HL-60 (cell line): ENCODE measurements at places on chromosomes 2 and 18.

GRCh38 chr18:68991286-68991685 lies 193.4 kb downstream of the CCDC102B start:
- no peak for DNase-seq

- no peak for DNase-seq
These were observed 37.9 kb upstream of the SMAD7 start for GRCh38 chr18:48988508-48989303.

DNA sequence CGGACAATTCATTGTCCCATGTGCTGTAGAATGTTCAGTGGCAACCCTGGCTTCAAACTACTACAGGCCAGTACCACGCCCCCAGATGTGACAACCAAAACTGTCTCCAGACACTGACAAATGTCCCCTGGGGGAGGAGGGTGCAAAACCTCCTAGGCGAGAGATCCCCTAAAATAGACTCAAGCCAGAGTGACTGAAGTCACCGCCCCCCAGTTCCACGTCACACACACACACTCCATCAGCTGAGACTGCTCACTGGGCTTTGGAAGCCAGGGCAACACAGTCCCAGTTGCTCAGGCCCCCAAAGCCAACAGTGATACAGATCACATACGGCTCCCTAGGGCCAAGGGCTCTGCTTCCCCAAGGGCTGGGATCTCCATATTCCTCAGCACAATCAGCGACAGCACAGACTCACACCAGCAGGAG lies 19.1 kb downstream of the HDAC4 start:
- no peak for DNase-seq

DNA sequence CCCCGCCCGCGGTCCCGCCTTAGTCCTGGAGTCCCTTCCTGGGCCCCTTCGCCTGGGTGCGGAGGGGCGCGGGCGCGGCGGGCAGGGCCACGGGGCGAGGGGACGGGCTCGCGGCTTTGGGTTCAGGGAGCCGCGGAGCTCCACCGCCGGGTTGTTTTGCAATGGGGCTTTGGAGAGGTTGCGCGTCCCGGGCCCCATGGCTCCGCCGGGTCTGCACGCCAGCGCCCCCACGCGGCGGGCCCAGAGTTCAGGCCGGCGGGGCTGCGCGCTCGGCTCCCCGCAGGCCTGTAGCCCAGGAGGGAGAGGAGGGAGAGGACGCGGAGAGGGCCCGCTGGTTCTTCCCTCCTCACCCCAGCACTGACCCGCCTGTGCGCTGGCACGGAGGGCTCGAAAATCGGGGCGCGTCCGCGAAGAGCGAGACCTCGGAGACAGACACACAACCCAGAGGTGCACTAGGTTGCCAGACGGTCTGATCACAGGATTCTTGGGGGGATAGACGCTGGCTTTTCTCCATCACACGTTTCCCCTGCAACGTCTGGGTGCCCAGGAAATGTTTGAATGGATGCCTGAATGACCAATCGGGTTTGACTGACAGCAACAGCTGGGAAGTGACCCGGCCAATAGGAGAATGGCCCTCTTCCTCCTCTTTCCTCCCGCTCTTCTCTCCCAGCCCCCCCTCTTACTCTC lies 4.9 kb upstream of the SIX2 start:
- peak; percentile 23 for DNase-seq

- DNase-seq = no peak
These were observed 290.8 kb downstream of the CCDC85A start for GRCh38 chr2:56474412-56475158.

GRCh38 chr2:105744909-105745853 lies at the start of gene NCK2:
NCK2 (plus strand) TSS chr2:105744912; CDS start chr2:105855064, 110,152 bp downstream.
- no peak for DNase-seq

DNA sequence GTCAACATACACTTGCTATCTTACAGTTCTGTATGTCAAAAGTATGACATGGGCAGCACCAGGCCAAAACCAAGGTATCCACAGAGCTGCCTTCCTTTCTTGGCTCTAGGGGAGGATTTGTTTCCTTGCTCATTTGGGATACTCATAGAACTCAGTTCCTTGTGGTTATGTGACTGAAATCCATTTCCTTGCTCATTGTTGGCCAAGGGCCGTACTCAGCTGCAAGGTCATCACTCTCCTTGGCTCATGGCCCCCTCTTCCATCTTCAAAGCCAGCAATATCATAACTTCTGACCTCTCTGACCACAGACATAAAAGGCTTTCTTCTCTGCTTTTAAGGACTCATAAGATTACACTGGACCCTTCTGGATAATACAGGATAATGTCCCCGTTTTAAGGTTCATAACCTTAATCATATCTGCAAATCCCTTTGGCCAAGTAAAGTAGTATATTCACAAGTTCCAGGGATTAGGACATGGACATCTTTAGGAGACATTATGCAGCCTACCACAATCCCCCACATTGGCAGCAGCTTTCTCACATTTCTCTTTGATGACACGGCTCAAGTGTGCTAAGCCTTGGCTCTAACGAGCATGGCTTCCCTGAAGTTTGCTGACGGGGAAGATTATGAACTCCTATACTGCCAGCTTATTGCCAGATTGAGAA lies 20.9 kb downstream of the TMEM237 start:
- DNase-seq = no peak

DNA sequence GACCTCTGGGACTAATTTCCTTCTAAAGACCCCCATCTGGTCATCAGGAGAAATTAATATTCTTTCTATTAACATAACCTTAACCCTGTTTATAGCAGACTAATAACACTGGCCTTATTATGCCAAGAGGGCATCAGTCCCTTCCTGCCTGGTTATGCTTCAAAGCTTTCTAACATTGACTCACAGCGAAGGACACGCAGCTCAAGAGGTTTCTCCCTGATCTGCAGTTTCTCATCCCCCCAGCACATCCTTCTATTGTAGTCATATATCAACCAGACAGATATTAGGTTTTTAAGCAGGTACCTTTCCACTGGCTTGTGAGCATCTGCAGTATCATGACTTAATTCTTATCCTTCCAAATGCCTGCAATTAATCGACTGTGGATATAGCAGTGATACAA lies 100.0 kb upstream of the CXCR4 start:
- no peak for DNase-seq

DNA sequence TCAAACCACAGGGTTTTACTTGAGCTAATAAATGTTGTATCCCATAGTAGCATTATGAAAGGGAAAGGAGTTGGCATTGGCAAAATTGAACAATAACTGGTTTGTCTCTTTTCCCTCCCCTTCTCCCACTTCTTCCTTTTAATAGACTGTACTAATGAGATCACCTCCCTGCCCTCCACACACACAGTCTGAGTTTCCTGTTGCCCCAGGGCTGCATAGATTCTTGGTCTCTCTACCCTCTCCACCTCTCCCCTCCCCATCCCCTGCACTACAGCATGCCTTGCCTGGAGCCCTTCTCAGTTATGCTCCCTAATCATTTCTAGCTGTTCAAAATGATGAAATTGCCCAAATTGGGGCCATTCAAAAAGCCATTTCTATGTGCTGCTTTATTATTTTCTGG lies 37.2 kb upstream of the NEMP2 start:
- no peak for DNase-seq

DNA sequence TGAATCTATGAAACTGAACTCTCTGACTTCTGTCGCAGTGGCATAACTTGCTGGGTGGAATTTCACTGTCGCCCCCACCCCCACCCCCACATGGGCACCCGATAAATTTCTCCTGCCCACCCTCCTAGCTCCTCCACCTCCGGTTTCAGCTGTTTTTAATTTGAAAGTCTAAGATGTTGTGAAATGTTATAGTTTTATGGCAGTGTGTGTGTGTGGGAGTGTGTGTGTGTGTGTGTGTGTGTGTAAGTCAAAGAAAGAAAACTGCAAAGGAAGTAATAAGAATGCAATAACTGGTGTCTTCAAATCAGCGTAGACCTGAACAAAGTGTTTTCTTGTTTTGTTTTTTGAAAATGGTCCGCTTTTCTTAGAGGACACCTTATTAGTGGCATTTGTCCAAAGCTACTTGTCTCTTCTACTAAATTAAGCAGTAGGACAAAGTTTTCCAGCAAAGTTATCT lies 388 bp downstream of the DTNA start:
- DNase-seq = no peak

GRCh38 chr2:126910637-126911036 lies 11.9 kb downstream of the TEX51 start:
- DNase-seq = no peak

DNA sequence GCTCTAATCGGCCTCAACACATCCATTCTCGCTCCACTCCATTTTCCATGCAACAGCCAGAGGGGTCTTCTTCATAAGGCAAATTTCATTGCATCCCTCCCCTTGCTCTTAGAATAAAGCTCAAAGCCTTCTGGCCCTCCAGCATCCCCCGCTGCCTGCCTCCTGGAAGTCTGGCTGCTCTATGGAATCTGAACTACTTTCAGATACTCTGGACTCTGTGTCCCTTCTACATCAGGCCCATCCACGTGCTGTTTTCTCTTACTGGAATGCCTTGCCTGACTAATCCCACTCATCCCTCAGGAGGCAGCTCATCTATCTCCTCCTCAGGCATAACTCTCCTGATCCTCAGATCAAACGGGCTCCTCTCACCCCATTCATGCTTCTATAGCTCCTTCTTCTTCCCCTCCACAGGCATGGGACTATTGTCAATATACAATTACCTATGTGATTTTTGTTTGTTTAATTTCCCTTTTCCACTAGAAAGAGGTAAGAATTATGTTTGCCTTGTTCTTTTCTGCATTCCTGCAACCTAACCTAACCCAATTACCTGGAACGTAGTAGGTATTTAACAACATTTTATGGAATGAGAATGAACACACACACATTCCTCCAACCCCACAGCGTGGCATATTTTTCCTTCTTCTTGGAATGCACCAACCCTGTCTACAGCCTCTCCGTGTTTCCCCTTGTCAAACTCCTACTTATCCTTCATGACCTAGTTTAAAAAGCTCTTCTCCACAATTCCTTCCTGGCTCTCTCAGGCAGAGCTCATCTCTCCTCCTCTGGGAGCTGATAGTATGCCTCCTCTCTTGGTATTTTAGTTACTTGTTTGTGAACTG lies 49.5 kb downstream of the LBH start:
- DNase-seq = no peak

GRCh38 chr2:83874712-83875430 lies 584.2 kb downstream of the SUCLG1 start:
- no peak for DNase-seq

DNA sequence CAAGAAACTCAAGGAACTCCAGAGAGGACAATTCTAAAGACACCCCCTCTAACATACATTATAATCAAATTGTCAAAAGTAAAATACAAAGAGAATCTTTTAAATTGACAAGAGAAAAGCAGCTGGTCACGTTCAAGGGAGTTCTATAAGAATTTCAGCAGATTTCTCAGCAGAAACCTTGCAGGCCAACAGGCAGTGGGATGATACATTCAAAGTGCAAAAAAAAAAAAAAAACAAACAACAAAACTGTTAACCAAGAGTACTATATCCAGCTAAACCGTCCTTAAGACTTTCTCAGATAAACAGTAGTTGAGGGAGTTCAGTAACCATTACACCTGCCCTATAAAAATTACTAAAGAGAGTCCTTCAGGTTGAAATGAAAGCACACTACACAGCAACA lies 33.9 kb downstream of the CCDC138 start:
- no peak for DNase-seq

DNA sequence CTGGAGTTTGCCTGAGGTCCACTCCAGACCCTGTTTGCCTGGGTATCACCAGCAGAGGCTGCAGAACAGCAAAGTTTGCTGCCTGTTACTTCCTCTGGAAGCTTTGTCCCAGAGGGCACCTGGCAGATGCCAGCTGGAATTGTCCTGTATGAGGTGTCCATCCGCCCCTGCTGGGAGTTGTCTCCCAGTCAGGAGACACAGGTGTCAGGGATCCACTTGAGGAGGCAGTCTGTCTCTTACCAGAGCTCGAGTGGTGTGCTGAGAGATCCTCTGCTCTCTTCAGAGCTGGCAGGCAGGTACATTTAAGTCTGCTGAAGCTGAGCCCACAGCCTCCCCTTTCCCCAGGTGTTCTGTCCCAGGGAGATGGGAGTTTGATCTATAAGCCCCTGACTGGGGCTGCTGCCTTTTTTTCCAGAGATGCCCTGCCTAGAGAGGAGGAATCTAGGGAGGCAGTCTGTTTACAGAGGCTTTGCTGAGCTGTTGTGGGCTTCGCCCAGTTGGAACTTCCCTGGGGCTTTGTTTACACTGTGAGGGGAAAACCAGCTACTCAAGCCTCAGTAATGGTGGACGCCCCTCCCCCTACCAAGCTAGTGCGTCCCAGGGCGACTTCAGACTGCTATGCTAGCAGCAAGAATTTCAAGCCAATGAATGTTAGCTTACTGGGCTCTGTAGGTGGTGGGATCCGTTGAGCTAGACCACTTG lies 34.7 kb downstream of the TFPI start:
- no peak for DNase-seq

DNA sequence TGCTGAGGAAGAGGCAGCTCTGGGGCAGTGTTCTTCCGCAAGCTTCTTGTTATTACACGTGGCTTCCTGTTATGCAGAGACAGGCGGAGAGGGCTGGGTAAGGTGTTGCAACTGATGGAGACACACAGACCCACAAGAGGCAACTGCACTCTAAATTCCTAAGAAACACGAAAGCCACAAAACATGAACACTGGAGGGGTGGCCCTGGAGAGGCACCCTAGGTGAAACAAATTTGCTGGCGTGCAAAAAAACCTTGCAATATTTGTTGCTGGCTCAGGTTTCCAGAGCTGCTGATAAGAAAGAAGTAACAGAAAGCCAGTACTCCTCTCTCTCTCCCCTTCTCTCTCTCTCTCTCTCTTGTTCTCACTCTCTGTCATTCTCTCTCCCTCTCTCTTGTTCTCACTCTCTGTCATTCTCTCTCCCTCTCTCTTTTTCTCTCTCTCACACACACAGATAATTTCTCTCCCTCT lies 31.8 kb downstream of the ARHGAP25 start:
- DNase-seq = peak; percentile 98

DNA sequence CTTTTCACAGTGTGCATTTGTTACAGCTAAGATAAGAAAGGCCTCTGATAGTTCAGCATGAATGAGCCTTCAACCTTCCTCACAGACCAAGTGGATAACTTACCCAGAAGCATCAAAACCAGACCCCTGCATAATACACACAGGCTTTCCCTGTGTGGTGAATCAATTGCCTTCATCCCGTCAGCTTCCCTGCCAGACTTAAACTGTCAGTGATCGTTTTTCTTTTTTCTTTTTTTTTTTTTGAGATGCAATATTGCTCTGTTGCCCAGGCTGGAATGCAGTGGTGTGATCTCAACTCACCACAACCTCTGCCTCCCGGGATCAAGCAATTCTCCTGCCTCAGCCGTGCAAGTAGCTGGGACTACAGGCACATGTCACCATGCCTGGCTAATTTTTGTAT lies 20.5 kb upstream of the SLC35F5 start:
- no peak for DNase-seq

GRCh38 chr2:50987616-50988313 lies 44.2 kb downstream of the NRXN1 start:
- no peak for DNase-seq

DNA sequence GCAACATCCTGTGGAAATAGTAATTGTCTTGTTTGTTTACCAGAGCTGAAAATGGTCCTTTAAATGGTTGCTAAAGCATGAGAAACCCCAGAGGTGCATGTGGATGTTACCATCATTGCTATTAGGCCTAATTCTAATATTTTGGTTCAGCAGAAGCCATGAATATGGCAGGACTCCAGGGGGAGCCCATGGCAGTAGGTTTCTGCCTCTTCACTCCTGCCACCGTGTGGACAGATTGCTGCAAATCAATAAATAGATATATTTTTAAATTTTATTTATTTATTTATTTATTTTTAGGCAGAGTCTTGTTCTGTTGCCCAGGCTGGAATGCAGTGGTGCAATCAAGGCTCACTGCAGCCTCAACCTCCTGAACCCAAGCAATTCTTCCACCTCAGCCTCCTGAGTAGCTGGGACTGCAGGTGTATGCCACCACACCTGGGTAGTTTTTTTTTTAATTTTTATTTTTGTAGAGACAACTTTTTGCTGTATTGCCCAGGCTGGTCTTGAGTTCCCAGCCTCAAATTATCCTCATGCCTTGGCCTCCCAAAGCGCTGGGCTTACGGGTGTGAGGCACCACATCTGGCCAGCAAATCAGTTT lies 54.9 kb upstream of the CAPN13 start:
- DNase-seq = peak; percentile 74
